Kidney capillary endothelial cell (primary cell): ENCODE measurements at places on chromosomes 12 and 14.

DNA sequence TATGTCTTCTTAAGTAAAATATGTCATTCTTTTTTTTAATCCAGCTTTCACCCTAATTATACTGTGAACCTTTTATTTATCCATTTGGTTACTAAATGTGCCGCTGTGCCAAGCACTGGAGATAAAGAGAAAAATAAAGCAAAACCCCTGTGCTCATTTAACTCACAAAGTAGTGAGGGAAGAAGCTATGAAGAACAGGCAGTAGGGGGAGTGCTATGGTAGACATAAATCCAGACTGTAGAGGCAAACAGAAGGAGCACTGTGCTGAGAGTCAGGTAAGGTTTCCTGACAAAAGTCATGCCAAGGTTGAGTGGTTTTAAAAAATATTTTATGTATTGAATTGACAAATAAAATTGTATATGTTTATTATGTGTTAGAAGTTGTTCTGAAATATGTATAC is 188.5 kb upstream of the SYT10 start:
- DNase-seq: no peak

DNA sequence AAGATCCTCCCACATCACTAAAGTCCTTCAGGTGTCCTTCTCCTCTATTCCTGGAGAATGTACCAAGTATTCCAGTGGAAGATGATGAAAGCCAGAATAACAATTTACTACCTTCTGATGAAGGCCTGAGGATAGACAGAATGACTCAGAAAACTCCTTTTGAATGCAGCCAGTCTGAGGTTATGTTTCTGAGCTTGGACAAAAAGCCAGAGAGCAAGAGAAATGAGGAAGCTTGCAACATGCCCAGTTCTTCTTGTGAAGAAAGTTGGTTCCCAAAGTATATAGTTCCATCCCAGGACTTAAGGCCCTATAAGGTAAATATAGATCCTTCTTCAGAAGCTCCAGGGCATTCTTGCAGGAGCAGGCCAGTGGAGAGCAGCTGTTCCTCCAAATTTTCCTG is 54.6 kb upstream of the HELB start:
- no peak for DNase-seq

- DNase-seq: no peak
These were observed 410.0 kb downstream of the RAD51B start for GRCh38 chr14:68229423-68230100.

GRCh38 chr14:30610787-30611343 is 11.3 kb upstream of the SCFD1 start:
- no peak for DNase-seq

- DNase-seq: peak; percentile 65
These were observed 52.2 kb downstream of the ATF7IP start for GRCh38 chr12:14417715-14418114.

DNA sequence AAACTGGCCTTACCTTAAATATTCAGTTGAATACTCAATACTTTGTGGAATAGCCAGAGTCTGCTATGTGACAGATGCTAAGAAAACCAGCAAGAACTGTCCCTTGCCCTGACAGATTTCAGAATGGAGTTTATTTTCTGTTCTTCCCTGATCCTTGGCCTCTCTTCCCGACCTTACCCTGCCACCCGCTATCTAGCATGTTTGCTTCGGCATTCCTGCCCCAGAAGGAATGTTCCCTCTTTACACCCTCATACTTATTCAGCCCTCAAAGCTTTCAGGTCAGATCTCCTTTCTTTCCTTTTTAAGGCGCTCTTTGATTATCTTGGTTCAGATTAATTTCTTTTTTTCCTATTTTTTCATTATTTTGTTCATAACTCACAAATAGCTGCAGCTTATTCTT is 21.8 kb downstream of the SUSD6 start:
- no peak for DNase-seq

DNA sequence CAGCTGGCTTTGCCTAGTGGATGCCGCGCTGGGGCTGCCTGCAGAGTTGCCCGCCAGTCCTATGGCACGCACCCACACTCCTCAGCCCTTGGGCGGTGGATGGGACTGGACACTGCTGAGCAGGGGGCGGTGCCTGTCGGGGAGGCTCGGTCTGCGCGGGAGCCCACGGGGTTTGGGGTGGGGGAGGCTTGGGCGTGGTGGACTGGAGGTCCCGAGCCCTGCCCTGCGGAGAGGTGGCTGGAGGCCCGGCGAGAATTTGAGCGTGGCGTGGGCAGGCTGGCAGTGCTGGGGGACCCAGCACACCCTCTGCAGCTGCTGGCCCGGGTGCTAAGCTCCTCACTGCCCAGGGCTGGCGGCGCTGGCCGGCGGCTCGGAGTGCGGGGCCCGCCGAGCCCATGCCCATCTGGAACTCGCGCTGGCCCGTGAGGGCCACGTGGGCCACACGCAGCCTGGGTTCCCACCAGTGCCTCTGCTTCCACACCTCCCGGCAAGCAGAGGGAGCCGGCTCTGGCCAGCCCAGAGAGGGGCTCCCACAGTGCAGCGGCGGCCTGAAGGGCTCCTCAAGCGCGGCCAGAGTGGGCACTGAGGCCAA is 68.1 kb downstream of the ETNK1 start:
- DNase-seq: no peak
